ENCODE measurements at places on chromosomes 2 and 18. TPM values are rescaled to one million over a fixed set of nuclear protein-coding genes. Genes with fewer than 3 reads are reported as not detected.

CYS1 gene
- 7.9 TPM for total RNA-seq

SMIM21 gene
- not detected for total RNA-seq

SPDYA gene
- total RNA-seq, result 2.3 TPM

REG1B gene
- 5.2 TPM for total RNA-seq

KCNK3 gene
- 36.1 TPM for total RNA-seq

SPHKAP gene
- total RNA-seq, result not detected

CTAGE1 gene
- not detected for total RNA-seq

TRPM8 gene
- not detected for total RNA-seq

LIPG gene
- total RNA-seq, result 2.4 TPM

RTP5 gene
- total RNA-seq, result 0.14 TPM

TM4SF20 gene
- total RNA-seq, result not detected

SERPINB13 gene
- total RNA-seq, result not detected

RNF125 gene
- 5.6 TPM for total RNA-seq

TUBB6 gene
- 98.9 TPM for total RNA-seq

ELOA2 gene
- not detected for total RNA-seq

NEUROD1 gene
- total RNA-seq, result not detected
